ENCODE measurements at places on chromosomes 7 and 10. TPM values are rescaled to one million over a fixed set of nuclear protein-coding genes. Genes with fewer than 3 reads are reported as not detected.

The MSANTD7 gene
- 15.9 TPM for total RNA-seq

The SVOPL gene
- not detected for total RNA-seq

The VIPR2 gene
- under 0.01 TPM for total RNA-seq

The TDRD1 gene
- 0.50 TPM for total RNA-seq

The DYDC2 gene
- total RNA-seq: not detected

The OIT3 gene
- total RNA-seq: 0.17 TPM

The TAS2R3 gene
- 1.8 TPM for total RNA-seq

The SPRN gene
- total RNA-seq: 3.1 TPM

The PURB gene
- 13.2 TPM for total RNA-seq

The DLX6 gene
- not detected for total RNA-seq

The LIPF gene
- total RNA-seq: 0.29 TPM

The OR2A5 gene
- total RNA-seq: not detected

The IMPDH1 gene
- total RNA-seq: 69.0 TPM

The ADAMTS14 gene
- total RNA-seq: 29.4 TPM

The TMEM225B gene
- 0.50 TPM for total RNA-seq

The RARRES2 gene
- total RNA-seq: 20.7 TPM
